ENCODE measurements at places on chromosomes 1 and 21.

DNA sequence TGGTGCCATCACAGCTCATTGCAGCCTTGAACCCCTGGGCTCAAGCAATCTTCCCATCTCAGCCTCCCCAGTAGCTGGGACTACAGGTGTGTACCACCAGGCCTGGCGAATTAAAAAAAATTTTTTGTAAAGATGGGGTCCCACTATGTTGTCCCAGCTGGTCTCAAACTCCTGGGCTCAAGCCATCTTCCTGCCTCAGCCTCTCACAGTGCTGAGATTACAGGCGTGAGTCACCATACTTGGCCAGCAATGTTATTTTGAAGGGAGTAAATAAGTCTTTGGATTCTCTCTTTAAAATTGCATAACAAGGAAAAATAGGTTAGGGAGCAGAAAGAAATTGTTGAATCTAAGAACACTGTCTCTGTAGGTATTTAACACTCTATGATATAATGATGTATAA lies 111.3 kb downstream of the RPS6KC1 start:
- no peak for DNase-seq

DNA sequence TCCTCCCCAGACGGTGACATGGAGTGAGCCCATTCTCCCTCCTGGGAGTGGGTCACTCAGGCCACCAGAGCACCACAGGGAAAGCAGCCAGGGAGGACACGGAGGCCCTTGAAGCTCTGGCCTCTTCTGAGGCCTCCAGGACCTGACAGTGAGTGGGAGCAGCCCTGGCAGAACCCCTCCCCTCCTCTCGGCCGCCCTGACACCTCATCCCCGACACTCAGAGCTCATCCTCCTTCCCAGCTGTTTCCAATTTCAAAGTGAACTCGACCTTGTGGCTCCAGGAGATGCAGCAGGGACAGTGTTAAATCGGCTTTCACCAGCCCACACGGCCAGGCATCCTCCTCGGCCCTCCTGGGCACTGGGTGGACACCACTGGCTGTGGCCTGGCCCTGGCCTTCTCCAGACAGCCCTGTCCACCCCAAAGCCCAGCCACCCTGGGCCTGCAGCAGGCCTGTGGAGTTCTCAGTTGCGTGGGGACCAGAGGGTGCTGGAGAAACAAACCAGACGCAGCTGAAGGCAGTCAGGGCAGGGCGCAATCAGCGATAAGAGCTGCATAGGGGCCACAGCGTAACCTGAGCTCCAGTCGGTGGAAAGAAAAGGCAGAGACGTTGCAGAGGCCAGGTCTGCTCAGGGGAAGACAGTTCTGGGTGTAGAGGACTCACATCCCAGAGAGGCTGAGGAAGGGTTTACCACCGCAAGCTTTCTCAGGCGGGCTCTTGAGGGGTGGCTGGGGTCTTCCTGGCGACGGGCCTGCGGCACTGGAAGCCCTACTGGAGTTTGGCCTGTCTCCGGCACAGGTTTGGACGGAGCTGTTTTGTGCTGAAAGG lies 27.1 kb downstream of the FTCD start:
- no peak for DNase-seq

DNA sequence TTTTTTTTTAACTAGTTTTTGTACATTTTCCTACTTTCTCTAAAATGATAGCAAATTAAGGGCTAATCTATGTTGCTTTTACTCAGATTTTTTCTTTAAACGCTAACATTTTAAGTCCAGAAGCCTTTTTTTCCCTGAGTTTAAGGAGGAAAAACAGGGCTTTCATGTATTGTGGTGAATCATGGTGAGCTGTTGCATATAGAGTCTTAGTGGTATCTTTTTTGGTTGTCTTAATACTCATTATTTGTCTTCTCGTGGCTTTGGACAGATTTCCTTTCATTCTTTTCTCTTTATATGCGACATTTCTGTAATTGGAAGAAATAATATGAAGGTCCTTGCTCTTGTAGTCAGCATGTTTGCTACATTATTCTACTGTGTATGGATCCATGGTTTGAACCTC lies 1015.6 kb downstream of the PLA2G4A start:
- DNase-seq: no peak

DNA sequence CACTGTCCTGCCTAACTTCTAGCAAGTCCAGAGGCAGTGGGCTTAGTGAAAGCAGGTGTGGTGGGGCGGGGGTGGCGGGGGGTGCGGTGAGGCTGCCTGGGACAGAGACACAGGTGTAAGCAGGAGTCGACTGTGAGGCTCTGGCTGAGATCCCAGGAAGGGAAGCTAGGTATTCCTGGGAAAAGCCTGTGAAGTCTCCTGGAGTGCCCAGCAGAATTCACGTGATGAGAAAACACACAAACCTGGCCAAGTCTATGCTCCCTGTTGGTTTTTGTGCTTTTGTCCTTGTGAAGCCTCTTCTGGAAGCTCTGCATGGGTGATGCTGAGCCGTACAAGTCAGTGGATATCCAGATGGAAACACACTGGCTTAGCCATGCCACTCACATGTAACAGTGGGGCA lies 5.3 kb downstream of the GALNT2 start:
- DNase-seq: no peak
